CD14-positive monocyte (primary cell): ENCODE measurements at places on chromosomes 7 and 10.

DNA sequence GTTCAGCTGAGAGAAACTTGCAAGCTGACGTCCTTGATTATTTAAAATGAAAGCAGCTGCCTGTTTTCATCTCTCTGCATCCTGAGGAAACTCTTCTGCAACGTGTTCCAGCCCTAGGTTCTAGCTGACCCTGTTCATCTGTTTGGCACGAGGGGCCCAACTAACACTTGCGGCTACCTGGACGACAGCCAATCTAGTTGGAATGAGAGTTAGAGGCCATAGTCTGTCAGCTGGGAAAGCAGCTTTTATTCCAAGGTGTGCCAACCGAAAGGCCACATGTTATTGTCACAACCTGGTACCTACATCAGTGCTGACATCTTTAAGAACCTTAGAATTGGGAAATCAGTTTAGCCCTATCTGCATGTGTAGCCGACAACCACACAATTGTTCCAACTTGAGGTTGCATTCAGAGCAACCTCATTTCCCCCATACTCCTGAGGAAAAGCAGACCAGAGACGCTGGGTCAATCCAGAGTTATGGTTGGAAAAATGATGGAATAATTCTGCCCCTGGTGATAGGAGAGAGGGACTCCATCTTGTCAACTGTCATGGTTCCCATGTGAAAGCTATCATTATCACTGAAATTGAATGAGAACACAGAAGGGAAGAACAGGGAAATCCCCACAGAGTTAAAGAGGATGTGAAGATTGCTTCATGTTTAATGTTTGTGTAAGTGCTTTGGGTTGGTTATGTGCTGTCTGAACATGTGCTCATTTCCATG lies 121.6 kb downstream of the EGFR start:
- no peak for DNase-seq
- no peaks in the 10 kb centered on the region for H3K36me3 ChIP-seq
- H3K4me3 ChIP-seq, result no peak overlapping the region
- H3K4me1 ChIP-seq, result no peaks in the 10 kb centered on the region

- H3K27ac ChIP-seq, result no peak overlapping the region
- H3K36me3 ChIP-seq, result peaks cover 20% of the 10 kb centered on the region
- H3K4me1 ChIP-seq, result no peaks in the 10 kb centered on the region
- no peak for DNase-seq
- H3K4me3 ChIP-seq, result no peak overlapping the region
Observed at GRCh38 chr7:151264615-151265014, 16.1 kb upstream of the SMARCD3 start.

DNA sequence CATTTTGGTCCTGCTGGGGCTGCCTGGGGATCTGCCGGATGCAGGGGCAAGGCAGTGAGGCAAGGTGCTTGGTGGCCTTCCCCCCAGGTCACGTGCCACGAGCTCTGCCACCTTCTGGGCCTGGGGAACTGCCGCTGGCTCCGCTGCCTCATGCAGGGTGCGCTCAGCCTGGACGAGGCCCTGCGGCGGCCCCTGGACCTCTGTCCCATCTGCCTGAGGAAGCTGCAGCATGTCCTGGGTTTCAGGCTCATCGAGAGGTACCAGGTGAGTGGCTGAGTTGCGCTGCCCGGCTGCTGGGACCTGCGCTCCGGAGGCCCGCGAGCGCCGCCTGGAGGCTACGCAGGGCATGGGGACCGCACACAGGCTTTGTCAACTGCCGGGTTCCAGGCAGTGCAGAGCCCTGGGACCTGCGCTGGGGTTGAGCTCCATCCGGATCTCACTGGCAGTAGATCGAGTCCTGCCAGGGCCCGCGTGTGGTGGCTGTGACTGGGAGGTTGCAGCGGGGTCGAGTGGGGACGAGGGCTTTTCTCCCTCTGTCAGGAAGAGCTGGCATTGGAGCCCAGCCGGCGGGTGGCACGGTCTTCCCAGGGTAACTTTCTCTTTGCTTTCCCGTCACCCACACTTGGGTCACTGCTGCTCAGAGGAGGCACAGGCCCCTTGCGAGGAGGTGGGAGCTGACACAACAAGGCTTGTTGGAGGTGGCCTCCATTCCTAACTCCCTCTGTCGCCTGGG lies 21.7 kb downstream of the AMZ1 start:
- peaks cover 22% of the 10 kb centered on the region for H3K4me1 ChIP-seq
- no peak overlapping the region for H3K27ac ChIP-seq
- no peaks in the 10 kb centered on the region for H3K27me3 ChIP-seq
- peak; percentile 68 for DNase-seq
- H3K36me3 ChIP-seq, result no peaks in the 10 kb centered on the region

GRCh38 chr10:80699602-80700039 lies 161.9 kb downstream of the SH2D4B start:
- peak; percentile 52 for DNase-seq
- H3K27ac ChIP-seq, result no peak overlapping the region
- no peaks in the 10 kb centered on the region for H3K4me1 ChIP-seq
- no peaks in the 10 kb centered on the region for H3K36me3 ChIP-seq
- no peak overlapping the region for H3K4me3 ChIP-seq

- H3K27me3 ChIP-seq, result no peaks in the 10 kb centered on the region
- no peak overlapping the region for H3K4me3 ChIP-seq
- H3K27ac ChIP-seq, result no peak overlapping the region
Observed at GRCh38 chr10:72689660-72690059, 2.3 kb upstream of the MCU start.

GRCh38 chr10:104122225-104123107 lies 495 bp downstream of the SFR1 start:
- H3K27ac ChIP-seq, result peak overlapping the region; percentile 100
- no peaks in the 10 kb centered on the region for H3K27me3 ChIP-seq
- peaks cover 12% of the 10 kb centered on the region for H3K4me1 ChIP-seq
- H3K36me3 ChIP-seq, result peaks cover 5% of the 10 kb centered on the region

- H3K4me3 ChIP-seq, result no peak overlapping the region
- peaks cover 18% of the 10 kb centered on the region for H3K4me1 ChIP-seq
- H3K36me3 ChIP-seq, result no peaks in the 10 kb centered on the region
- peaks cover 64% of the 10 kb centered on the region for H3K27me3 ChIP-seq
- H3K27ac ChIP-seq, result no peak overlapping the region
- no peak for DNase-seq
Observed at GRCh38 chr7:155798673-155799439, 13.4 kb downstream of the SHH start.

DNA sequence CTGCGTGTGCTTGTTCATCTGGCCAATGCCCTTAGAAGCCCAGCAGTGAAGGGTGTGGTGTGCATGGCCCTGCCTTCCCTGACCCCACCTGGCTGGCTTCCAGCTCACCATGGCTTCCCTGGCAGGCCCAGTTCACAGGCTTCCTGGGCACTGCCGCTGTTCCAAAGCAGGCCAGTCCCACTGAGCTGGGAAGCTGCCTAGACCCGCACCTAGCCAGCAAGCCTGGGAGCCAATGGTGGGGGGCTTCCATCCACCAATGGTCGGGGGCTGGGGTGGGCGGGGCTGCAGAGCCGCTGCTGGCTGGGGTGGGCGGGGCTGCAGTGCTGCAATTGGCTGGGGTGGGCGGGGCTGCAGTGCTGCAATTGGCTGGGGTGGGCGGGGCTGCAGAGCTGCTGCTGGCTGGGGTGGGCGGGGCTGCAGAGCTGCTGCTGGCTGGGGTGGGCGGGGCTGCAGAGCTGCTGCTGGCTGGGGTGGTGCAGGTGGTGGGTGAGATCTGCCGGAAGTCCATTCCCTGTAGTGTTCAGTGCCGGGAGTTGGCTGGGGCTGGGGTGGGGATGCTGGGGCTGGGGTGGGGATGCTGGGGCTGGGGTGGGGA lies 12.4 kb downstream of the CALY start:
- no peaks in the 10 kb centered on the region for H3K36me3 ChIP-seq
- peaks cover 11% of the 10 kb centered on the region for H3K4me1 ChIP-seq
- no peak for DNase-seq
- peaks cover 24% of the 10 kb centered on the region for H3K27me3 ChIP-seq
- H3K4me3 ChIP-seq, result no peak overlapping the region
- no peak overlapping the region for H3K27ac ChIP-seq

GRCh38 chr10:59678884-59679301 lies 30.8 kb downstream of the SLC16A9 start:
- DNase-seq, result no peak
- no peak overlapping the region for H3K27ac ChIP-seq
- no peaks in the 10 kb centered on the region for H3K36me3 ChIP-seq
- no peak overlapping the region for H3K4me3 ChIP-seq
- no peaks in the 10 kb centered on the region for H3K4me1 ChIP-seq

GRCh38 chr10:63582690-63583089 lies 61.5 kb downstream of the REEP3 start:
- no peak overlapping the region for H3K4me3 ChIP-seq
- H3K27ac ChIP-seq, result no peak overlapping the region
- no peaks in the 10 kb centered on the region for H3K36me3 ChIP-seq
- no peaks in the 10 kb centered on the region for H3K4me1 ChIP-seq
- no peaks in the 10 kb centered on the region for H3K27me3 ChIP-seq
- DNase-seq, result no peak

DNA sequence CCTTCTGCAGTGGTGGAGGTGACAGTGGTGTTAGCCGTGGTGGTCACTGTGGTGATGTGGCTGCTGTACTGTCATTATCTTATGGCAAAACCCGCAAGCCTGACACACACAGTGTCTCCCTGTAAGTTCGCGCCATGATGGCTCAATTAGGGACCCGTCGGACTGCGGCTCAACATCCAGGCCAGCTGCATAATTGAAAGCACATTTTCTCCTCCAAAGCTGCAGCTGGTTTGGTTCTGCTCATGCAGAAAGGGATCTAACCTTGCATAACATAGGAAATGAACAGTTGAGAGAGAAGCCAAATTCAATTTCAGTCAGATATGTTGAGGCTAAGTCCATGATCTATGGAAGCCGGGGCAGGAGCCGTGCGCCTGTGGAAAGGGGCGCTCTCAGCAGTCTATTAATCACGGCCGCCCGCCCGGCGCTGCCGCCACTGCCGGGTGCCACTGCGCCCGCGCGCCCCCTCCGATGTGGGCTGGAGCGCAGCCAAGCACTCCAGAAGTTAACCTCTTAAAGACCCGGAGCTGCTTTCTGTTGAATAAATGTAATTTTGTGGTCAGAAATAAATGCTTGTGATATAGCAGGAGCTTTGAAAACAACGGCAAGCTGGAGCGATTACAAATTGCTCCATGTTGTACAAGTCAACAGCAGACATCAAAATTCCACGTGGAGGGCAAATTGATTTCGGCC lies 227.7 kb downstream of the CUX1 start:
- peaks cover under 1% of the 10 kb centered on the region for H3K36me3 ChIP-seq
- H3K4me1 ChIP-seq, result peaks cover 21% of the 10 kb centered on the region
- peak overlapping the region; percentile 30 for H3K4me3 ChIP-seq
- DNase-seq, result peak; percentile 60
- no peaks in the 10 kb centered on the region for H3K27me3 ChIP-seq

GRCh38 chr7:1065585-1066241 lies 21.4 kb downstream of the GPR146 start:
- no peak overlapping the region for H3K27ac ChIP-seq
- no peak overlapping the region for H3K4me3 ChIP-seq
- peaks cover 30% of the 10 kb centered on the region for H3K27me3 ChIP-seq
- DNase-seq, result peak; percentile 77
- no peaks in the 10 kb centered on the region for H3K36me3 ChIP-seq

DNA sequence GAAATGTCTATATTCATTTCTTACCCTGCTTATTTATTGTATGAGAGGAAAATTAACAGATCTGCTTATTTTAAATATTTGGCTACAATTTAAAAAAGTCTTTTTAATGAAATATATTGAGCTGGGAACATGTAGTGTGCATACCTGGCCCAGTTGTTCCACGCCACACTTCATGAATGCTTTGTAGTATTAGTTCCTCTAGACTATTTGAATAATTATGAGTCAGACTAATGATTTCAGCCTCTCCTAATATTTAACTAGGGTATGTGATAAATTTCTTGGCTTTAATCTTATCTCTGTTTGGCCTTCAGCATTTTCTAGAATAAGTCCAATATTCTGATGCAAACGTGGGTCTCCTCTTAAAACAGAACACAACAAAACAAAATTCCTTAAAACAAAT lies 226.6 kb downstream of the CREB5 start:
- DNase-seq, result no peak
- H3K27ac ChIP-seq, result no peak overlapping the region
- H3K4me1 ChIP-seq, result no peaks in the 10 kb centered on the region
- peaks cover 3% of the 10 kb centered on the region for H3K27me3 ChIP-seq
- H3K4me3 ChIP-seq, result no peak overlapping the region
- H3K36me3 ChIP-seq, result no peaks in the 10 kb centered on the region

GRCh38 chr10:4687397-4687796 lies 138.6 kb upstream of the AKR1E2 start:
- no peak overlapping the region for H3K27ac ChIP-seq
- H3K4me3 ChIP-seq, result no peak overlapping the region
- DNase-seq, result no peak
- H3K27me3 ChIP-seq, result no peaks in the 10 kb centered on the region

GRCh38 chr7:117146059-117146458 lies 176.8 kb downstream of the WNT2 start:
- H3K36me3 ChIP-seq, result no peaks in the 10 kb centered on the region
- no peak overlapping the region for H3K4me3 ChIP-seq
- DNase-seq, result peak; percentile 35
- H3K27ac ChIP-seq, result no peak overlapping the region
- H3K27me3 ChIP-seq, result no peaks in the 10 kb centered on the region

- H3K36me3 ChIP-seq, result no peaks in the 10 kb centered on the region
- H3K27ac ChIP-seq, result no peak overlapping the region
- no peaks in the 10 kb centered on the region for H3K27me3 ChIP-seq
- H3K4me1 ChIP-seq, result peaks cover 21% of the 10 kb centered on the region
- no peak for DNase-seq
- H3K4me3 ChIP-seq, result no peak overlapping the region
Observed at GRCh38 chr10:67780759-67781538, 57.0 kb downstream of the DNAJC12 start.

- no peaks in the 10 kb centered on the region for H3K27me3 ChIP-seq
- no peak overlapping the region for H3K27ac ChIP-seq
- no peak overlapping the region for H3K4me3 ChIP-seq
- no peaks in the 10 kb centered on the region for H3K4me1 ChIP-seq
- no peaks in the 10 kb centered on the region for H3K36me3 ChIP-seq
Observed at GRCh38 chr7:30260246-30260768, 24.1 kb upstream of the ZNRF2 start.

- H3K36me3 ChIP-seq, result no peaks in the 10 kb centered on the region
- no peak overlapping the region for H3K27ac ChIP-seq
- H3K4me3 ChIP-seq, result no peak overlapping the region
- no peak for DNase-seq
- H3K4me1 ChIP-seq, result no peaks in the 10 kb centered on the region
Observed at GRCh38 chr10:43236176-43236850, 30.6 kb downstream of the RASGEF1A start.

DNA sequence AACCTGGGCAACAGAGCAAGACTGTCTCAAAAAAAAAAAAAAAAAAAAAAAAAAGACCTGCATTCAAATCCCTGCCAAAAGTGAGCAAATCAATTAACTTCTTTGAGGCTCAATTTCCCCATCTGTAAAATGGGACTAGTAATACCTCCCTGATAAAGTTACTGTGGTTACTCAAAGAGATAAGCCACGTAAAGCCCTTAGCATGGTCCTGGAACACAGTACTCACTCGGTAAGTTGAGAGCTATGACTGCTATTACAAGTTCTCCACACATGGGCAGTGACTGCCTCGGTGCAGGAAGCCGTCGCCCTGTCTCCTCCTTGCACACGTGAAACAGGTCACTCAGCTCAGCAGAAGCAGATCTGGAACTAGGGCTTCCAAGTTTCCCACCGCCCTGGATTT lies 37.9 kb downstream of the DDIT4 start:
- H3K4me1 ChIP-seq, result peaks cover 50% of the 10 kb centered on the region
- no peak overlapping the region for H3K27ac ChIP-seq
- H3K4me3 ChIP-seq, result no peak overlapping the region
- DNase-seq, result no peak
